ENCODE measurements at places on chromosomes 7 and 10.

DNA sequence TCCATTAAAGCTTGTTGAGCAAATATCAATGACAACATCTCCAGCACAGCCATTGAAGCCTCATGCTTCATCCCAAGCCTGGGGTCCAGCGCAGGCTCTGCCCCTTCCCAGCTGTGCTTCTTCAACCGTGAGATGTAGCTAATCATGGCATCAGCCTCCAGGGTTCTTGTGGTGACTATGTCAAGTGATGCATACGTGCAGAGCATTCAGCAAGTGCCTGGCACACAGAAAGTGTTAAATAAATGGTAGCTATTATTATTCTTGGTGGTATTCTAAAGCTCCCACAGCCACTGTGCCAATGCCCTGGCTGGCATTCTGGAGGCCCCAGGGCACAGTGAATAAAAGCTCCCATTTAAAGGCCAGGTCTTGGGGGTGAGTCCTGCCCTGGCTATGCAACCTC is 146.6 kb downstream of the WDR11 start:
- no peak for DNase-seq

- no peak for DNase-seq
Measured at GRCh38 chr7:50531928-50532327, 33.3 kb downstream of the DDC start.

DNA sequence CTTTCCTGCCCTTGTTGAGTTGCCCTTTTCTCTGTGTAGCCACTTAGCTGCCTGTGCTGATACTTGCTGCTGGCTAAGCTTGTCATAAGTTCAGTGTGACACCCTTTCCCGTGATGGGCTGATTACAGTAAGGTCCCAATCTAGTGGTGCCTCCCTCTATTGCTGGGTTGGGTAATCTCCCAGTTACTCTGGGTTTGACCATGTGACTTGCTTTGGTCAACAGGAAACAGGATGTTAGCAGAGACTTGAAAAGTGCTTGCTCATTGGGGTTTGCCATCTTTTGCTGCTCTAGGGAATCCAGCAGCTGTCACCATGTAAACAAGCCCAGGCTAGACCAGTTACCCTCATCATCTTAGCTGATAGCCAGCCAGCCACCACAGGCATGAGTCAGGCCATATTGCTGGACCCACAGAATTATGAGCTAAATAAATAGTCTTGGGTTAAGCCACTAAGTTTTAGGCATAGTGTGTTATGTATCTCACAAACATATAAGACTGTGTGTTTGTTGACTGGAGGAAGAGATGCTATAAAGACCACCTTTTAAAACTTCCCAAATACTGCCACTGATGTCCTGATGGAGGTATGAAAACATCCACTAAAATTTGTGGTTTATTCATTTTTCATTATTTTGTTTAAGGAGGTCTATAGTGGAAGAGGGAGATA is 4.0 kb upstream of the LEP start:
- no peak for DNase-seq

GRCh38 chr10:49039409-49039808 is 75.9 kb downstream of the VSTM4 start:
- no peak for DNase-seq

Measured in NT2/D1 (cell line).